Activated CD8-positive, alpha-beta memory T cell treated with anti-CD3 and anti-CD28 coated beads, Interleukin-2, amount 50 U/mL, for 48 hours (primary cell): ENCODE measurements at places on chromosomes 12 and 14.
A peak's percentile ranks its signal among the peaks of the same experiment; 100 is the strongest.

DNA sequence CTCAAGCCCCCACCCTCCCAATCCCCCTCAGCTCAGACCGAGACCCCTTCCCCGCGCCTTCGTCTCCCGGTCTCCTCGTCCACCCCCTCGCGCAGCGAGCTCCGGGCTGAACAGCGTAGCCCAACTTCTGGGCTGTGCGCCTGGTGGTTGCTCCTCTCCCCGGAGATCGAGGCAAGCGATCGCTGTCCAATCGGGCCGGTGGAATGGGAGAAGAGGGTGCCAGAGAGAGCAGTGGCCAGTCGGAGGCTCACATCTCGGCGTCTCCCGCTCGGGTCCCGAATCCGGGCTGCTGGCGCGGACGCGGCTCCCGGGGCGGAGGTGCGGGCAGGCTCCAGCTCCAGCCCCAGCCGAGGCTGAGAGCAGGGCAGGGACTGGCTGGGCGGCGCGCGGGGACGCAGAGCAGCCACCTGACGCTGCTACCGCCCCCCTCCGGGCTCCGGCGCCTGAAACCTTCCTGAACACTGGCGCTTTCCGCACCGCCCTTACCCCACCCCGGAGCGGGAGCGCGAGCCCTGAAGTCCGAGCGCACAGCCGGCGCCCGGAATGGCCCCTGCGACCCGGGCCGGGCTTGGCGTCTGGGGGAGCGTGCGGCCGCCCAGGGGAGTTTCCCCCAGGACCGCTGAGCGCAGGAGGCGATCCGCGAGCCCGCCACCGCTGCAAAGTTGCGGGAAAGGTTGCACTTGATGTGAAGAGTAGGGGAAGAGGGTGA is 508 bp upstream of the KCNH5 start:
- no peak for DNase-seq

DNA sequence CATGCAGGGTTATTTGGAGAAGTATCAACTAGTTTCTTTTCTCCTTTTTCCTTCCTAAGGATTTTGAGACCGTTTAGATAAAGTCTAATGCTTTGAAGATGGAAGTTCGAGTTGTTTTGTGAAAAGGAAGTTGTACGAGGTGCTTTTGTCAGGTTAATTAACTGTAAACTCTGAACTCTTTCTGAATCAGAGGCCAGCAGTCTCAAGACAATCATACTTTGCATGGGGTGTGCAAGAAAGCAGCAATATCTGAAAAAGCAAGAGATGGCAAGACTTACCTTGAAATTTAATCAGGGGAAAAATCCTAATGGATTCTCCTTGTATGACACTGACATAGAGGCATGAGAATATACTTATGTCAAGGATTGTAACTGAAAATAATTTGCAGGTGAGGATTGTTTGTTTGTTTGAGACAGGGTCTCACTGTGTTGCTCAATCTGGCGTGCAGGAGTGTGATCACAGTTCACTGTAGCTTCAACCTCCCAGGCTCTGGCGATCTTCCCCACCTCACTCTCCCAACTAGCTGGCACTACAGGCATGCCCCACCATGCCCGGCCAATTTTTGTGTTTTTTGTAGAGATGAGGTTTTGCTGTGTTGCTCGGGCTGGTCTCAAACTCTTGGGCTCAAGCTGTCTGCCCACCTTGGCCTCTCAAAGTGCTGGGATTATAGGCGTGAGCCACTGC is 170.2 kb upstream of the HMGA2 start:
- DNase-seq, result no peak

GRCh38 chr14:33323979-33324378 is 385.3 kb downstream of the NPAS3 start:
- DNase-seq, result no peak

DNA sequence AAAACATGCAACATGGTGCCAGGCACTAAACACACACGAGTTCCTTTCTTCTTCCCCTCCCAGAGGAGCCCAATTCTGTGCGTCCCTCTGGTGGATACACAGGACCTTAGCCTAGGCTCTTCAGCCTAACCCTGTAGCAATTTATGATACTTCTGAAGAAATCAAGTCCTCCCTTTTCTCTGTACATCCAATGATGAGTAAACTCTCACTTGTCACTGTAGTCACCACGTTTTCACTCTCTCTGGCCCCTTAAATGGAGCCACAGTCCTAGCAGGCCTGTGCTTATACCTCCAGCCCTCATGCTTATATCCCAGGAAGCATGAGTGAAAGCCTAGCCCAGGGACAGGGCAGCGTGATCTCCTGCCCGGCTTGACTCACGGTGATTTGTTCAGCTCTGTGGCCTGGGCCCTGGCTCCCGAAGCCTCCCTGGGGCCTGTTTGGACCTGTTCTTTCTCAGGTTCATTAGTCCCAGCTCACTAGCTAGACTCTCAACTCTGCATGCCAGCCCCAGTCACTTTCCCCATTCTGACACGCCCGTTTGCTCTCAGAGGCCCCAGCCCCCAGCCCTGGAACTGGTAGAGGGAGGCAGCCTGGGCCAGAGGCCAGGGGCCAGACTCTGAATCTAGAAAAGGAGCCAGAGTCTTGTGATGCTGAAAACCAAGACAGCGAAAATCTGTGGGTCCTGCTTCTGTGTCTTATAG is 24.1 kb upstream of the PLEKHG3 start:
- no peak for DNase-seq

GRCh38 chr14:61215222-61216020 is 65.7 kb downstream of the TMEM30B start:
- DNase-seq, result no peak

DNA sequence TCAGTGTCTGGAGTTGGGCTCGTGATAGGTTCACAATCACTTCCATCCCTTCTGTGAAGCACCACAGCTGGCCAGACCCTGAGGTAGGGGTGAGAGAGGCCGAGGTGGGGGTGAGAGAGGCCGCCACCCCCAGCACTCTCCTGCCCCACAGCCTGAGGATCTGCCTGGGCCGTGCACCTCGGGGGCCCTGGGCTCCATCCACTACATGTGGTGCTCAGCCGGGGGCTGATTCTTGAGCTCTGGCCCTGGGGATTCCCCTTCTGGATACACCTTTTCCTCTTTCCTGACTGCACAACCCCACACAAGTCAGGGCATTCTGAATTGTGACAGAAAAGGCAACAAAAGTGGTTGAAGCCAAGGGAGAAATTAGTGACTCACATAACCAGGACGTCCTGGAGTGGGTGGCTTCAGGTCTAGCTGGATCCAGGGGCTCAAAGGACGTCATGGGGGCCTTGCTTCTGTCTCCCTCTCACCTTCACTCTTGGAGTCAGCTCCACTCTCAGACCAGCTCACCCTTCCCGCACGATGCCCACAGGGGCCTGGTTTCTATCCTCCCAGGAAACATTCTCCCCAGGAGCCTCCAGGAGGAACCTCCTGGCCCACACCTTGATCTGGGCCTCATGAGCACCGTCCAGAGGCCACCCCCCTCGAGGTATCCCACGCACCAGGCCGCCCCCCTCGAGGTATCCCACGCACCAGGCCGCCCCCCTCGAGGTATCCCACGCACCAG is 12.1 kb upstream of the FBRSL1 start:
- DNase-seq, result no peak

DNA sequence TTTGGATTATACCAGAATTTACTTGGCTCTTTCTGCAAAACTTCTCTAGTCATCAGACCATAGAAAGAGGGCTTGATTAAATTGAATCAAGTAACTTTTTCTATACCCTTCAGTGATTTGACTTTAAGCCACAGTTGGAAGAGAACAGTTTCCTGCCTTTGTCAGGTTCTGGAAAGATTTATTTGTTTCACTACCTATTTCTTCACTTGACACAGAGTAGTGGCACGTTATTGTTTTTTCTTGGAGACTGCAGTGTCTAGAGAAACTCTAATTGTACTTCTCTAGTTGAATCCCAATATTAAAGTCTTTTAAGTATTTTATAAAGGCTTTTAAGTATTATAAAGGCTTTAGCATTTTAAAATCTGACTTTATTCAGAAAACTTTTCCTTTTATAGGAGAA is 138.1 kb downstream of the TMEM117 start:
- DNase-seq, result no peak

DNA sequence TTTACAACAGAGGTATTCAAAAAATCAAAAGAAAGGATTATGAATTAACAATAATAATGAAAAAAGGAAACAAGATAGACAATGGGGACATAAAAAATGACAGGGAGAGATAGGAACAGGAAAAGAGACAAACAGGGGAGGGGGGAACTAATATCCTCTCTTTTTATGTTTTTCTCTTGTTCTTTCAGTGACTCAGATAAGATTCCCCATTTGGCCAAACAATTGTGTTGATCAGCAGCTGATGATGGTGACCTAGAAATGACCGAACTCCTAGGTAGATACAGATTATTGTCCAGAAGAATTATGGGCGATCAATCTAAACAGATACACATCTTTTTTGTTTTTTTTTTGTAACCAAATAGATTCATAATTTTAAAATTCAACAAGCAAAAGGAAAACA is 1277.2 kb upstream of the FLRT2 start:
- DNase-seq, result no peak

GRCh38 chr12:49792181-49792970 is 35.8 kb downstream of the NCKAP5L start:
- no peak for DNase-seq

DNA sequence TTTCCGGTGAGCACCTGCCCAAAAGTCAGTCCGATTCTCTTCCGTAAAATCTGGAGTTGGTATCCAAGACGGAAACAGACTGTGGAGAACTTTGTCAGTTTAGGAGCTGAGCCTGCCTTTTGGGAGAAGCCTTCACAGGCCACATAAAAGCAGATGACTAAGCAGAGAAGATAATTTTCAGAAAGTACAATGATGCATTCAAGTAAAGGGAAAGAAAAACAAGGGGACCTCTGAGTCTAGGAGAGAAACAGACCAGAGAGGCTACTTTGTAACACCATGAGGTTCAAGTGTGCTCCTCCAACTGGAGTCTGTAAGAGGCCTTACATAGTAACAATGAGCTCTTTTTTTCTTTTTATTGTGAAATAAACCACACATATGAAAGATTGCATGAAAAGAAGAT is 21.1 kb downstream of the TMED8 start:
- no peak for DNase-seq

DNA sequence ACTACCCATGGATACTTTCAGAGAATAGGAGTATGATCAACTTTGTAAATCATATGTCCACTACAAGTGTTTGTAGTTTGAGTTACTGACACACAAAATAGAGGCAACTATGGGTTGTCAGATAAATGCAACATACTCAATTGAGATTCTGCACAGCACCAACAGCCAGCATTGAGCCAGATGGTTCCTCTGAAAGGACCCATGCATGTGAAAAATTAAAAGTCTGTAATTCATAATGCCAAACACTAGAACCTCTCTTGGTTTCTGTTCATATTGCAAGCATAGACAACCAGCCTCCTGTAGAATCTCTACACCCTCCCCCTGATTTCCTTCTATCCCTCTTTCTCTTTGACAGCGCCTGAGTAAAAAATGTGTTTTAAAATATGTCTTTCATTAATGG is 831.0 kb downstream of the C12orf50 start:
- DNase-seq, result no peak

DNA sequence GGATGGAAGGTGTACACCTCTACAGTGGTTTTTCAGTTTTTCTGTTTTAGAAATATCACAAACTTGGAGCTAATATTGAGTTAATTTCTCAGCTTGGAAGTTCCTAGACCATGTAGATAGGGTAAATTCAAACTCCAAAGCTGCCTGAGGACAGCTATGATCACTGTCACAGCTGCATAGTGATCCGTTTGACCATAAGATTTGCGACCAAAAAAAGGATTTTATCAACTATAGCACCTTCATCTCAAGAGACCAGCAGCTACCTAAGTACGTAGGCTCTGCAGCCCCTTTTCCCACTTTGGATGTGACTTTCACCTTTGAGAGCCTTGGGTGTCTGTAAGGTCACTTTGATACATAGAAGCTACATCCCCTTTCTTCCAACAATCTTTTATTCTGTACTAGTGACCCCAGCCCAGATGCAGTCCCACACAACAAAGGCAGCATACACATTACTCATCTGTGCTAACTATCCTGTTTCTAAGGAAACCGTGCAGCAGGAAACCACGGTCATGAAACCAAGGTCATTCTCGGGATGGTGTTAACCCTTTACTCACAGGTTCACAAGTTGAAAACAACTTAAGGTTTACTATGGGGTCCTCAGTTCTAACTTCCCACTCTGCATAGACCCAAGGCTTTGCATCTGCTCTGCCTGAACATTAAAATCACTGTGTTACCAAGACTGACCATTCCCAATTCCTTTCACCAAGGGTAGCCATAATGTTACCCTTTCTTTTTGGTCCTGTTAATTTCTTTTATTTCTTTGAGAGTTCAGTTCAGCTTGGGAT is 75.4 kb downstream of the IFT81 start:
- DNase-seq, result no peak

DNA sequence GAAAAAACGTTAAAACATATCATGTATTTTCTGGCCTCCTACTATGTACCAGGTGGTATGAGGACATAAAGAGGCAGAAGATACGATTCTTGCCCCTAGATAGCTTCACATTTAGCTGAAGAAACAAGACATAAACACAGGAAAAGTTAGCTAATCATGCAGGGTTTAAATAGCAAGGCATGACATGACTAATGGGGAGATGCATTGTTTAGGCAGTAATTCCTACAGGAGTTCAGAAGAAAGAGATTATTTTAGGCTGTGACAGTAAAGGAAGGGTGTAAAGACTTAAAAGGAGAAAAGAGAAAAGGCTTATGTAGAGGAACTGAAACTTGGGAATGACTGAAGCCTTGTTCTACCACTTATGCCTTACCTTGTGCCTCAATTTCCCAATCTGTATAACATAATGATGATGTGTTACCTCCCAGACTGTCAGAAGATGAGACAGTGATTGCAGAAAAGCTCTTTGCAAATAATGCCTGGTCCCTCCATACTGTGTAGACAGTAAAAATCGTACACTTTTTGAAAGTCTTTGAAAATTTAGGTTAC is 44.4 kb downstream of the PRKCH start:
- DNase-seq, result no peak

DNA sequence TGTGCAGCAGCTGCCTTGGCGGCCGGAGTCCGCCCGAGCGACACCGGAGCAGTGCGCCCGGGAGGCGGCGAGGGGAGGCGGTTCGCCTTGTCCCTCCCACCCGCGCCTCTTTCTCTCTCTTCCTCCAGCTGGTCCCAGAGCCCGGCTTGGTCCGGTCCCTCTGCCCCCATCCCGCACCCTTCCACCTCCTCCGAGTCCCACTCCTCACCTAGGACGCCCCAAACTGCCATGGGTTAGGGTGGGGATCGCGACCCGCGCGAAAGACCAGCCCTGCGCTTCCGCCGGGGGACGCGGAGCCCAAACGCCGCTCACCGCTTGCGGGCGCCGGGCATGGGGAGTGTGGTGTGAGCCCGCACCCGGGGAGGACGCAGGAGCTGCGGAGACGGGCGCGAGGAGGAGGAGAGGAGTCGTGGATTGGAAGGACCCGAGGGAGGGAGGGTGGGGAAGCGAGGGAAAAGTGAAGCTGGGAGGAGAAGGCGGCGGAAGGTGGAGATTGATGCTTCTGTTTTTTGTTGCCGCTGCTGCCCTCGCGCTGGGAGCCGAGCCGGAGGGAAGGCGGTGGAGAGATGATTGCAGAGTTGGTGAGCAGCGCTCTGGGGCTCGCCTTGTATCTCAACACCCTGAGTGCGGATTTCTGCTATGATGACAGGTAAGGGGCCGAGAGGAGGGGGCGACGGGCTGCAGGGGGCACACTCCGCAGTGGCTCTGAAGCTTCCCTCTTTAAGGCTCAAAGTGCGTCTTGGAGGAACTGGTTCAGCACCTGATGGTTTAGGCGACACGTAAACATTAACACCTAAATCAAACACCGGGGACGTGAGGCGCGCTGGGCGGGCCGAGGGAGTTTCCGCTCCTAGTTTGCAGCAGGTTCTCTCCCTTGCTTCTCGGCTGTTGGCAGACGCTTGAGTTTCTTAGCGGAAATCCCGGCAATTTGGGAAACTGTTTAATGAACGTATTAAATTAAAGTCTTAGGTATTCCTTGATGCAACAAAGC is 610 bp downstream of the TMTC2 start:
- peak; percentile 73 for DNase-seq
